MG63 (cell line): ENCODE measurements at places on chromosomes 13 and 19. TPM values are rescaled to one million over a fixed set of nuclear protein-coding genes. Genes with fewer than 3 reads are reported as not detected.

GRCh38 chr13:68304286-68304893, 1074.3 kb upstream of the PCDH9 start:
- no peak for DNase-seq

DNA sequence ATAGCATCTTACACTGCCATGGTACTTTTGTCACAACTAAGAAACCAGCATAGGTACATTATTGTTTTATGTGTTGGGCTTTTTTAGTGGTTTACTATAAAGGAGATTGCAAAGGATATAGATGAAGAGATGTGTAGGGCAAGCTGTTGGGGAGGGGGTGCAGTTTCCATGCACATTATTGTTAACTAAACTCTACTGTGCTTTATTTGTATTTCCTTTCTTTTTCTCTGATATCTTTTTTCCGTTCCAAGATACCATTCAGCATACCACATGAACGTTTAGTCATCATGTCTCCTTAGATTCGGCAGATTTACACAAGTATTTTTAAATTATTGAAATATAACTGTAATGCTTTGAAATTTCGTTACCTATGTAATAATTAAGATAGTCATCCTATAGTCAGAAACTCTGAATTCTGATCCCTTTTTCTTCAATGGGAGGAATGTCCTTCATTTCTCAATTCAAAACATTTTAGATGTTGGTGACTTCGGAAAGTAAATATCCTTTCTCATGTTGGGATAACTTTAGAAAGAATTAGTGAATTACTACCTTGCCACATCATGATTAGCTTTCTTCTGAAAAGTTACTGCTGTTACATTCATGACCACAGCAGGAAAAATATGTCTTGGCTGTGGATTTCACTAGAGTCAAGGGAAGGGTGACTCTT, 82.8 kb downstream of the FRY start:
- DNase-seq = no peak

DNA sequence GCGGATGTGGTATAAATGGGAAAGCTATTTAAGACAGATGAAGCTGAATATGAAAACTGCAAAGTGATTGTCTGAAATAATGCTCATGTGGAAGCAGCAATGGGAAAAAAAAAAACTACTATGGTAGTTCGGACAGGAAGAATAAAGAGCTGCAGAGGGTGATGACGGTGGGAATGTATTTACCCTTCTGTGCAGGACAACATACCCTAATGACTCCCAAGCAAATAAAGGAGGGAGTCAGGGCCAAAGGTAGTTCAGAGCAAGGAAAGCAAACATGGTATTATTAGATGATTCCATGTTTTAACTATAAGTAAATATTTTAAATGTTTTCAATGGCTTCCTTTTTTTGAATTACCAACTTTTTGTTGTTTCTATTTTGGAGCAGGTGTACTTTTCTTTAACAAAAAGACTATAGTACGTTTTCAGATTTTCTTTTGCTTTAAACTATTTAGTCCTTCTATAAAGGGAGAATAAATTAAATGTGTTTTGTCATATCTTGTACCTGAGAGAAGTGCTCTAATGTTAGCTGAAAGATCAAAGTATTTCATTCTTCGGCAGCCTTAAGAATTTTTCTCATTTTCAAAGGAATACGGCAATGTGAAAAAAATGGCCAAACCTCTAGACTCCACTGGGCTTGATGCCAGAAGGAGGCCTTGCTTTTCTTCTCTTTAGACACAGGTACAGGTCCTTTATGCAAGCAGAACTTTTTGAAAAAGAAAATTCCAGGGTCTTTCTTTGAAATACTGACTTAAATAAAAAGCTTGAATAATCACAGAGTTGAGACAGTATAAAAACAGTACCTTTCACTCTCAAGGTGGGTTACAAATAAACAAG, 67.8 kb upstream of the ZDHHC20 start:
- no peak for DNase-seq

GRCh38 chr19:17418710-17419109, 1.1 kb upstream of the MVB12A start:
- no peak for DNase-seq

- no peak for DNase-seq
Measured at GRCh38 chr19:55694241-55694655, 19.2 kb downstream of the EPN1 start.

The PRR20B gene
- not detected in 2 replicates for total RNA-seq
